ENCODE measurements at places on chromosomes 11 and 22. TPM values are rescaled to one million over a fixed set of nuclear protein-coding genes. Genes with fewer than 3 reads are reported as not detected.
A peak's percentile ranks its signal among the peaks of the same experiment; 100 is the strongest.

GRCh38 chr11:78465169-78465942 is 47.7 kb upstream of the GAB2 start:
- peaks cover 47% of the 10 kb centered on the region for H3K36me3 ChIP-seq
- no peak for DNase-seq
- H3K27me3 ChIP-seq = no peaks in the 10 kb centered on the region
- H3K4me1 ChIP-seq = no peaks in the 10 kb centered on the region

DNA sequence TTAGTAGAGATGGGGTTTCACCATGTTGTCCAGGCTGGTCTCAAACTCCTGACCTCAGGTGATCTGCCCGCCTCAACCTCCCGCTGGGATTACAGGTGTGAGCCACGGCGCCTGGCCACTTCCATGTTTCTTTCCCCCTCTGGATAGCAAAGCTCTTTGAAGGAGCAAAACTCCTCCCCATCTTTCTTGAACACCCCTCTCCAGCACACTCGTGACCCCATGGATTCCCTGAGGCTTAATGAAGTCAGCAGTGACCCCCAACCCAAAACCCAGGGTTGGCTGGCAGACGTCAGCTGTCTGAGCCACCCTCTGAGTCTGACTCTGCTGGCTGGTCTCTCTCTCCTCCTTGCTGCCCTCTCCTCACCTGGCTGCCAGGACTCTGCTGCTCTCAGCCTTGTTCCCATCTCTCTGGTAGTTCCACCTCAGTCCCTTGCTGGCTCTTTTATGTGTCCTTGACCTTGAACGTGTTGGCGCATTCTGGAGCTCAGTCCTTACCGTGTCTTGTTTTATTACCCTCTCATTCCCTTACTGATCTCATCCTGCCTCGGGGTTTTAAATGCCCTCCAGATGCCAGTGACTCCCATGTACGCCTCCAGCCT is 44.5 kb downstream of the PARVG start:
- no peak for DNase-seq
- H3K27ac ChIP-seq = no peak overlapping the region
- peaks cover 57% of the 10 kb centered on the region for H3K27me3 ChIP-seq
- H3K4me3 ChIP-seq = no peak overlapping the region
- H3K36me3 ChIP-seq = no peaks in the 10 kb centered on the region

DNA sequence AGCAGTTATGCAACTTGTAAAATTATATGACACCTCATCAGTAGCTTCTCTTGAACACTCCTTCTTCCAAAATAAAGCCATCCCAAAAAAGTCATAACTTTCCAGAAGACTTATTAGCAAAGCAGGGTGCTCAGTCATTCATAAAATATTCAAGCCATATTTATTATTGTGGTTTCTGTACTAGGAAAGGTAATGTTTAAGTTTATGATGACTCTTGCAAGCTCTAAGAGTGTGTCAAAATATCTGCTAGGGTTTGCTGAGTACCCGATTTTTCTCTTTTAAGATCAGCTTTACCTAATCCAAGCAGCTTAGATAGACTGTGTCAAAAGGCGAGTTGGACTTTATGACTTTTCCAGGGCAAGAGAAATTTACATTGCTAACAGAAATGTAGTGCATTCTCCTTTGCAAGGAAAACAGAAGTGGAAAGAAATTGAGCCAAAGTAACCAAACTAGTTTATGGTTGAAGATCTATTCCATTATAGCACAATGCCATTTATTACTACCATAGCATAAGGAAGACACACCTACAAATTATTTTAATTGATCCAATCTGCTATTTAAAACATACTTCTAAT is 98.0 kb upstream of the SOX6 start:
- H3K27me3 ChIP-seq = no peaks in the 10 kb centered on the region
- H3K27ac ChIP-seq = no peak overlapping the region
- peaks cover 15% of the 10 kb centered on the region for H3K4me1 ChIP-seq
- H3K4me3 ChIP-seq = no peak overlapping the region

DNA sequence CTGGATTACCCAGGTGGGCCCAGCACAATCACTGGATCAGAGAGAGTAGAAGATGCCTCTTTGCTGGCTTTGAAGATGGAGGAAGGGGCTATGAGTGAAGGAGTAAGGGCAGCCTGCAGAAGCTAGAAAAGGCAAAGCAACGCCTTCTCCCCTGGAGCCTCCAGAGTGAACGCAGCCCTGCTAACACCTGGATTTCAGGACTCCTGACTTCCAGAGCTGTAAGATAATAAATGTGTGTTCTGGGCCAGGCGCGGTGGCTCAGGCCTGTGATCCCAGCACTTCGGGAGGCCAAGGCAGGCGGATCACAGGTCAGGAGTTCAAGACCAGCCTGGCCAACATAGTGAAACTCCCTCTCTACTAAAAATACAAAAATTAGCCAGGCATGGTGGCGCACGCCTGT is 102.4 kb downstream of the MORC2 start:
- H3K4me3 ChIP-seq = no peak overlapping the region
- no peaks in the 10 kb centered on the region for H3K36me3 ChIP-seq

- H3K27ac ChIP-seq = peak overlapping the region; percentile 77
- H3K4me3 ChIP-seq = no peak overlapping the region
Observed at GRCh38 chr11:126370016-126370415, 14.5 kb downstream of the ST3GAL4 start.

DNA sequence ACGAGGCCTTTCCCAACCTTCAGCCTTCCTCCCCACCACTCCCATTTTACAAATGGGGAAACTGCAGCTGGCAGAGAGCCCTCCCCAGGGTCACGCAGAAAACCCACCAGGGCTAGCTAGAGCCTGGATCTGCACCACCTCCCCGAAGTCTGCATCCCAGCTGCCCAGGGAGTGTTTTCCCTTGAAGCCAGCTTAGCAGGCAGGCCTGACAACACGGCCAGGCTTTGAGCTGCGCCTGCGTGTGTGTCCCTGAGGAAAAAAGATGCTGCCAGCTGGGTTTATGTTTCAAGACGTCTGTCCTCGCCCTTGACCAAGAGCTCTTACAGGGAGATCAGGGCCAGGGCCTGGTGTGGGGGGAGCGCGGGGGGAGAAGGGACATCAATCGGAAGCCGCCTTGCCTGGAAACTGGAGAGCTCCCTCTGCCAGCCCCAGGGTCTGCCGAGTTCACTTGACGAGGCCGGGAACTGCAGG is 20.3 kb downstream of the WNT11 start:
- peak overlapping the region; percentile 72 for H3K27ac ChIP-seq
- no peak overlapping the region for H3K4me3 ChIP-seq
- peak; percentile 40 for DNase-seq

GRCh38 chr11:47587039-47587716 is 700 bp downstream of the FAM180B start:
- peaks cover 26% of the 10 kb centered on the region for H3K4me1 ChIP-seq
- no peak overlapping the region for H3K4me3 ChIP-seq
- DNase-seq = no peak
- H3K27ac ChIP-seq = peak overlapping the region; percentile 12
- H3K27me3 ChIP-seq = peaks cover 35% of the 10 kb centered on the region
- H3K36me3 ChIP-seq = peaks cover 31% of the 10 kb centered on the region

GRCh38 chr11:113528982-113529381 is 53.8 kb upstream of the DRD2 start:
- no peak overlapping the region for H3K4me3 ChIP-seq
- H3K36me3 ChIP-seq = no peaks in the 10 kb centered on the region
- no peak for DNase-seq
- H3K27me3 ChIP-seq = peaks cover 25% of the 10 kb centered on the region
- no peak overlapping the region for H3K27ac ChIP-seq

- peak; percentile 66 for DNase-seq
- peaks cover 45% of the 10 kb centered on the region for H3K36me3 ChIP-seq
- H3K4me3 ChIP-seq = no peak overlapping the region
- H3K27me3 ChIP-seq = no peaks in the 10 kb centered on the region
Observed at GRCh38 chr22:39414886-39415285, 15.3 kb downstream of the TAB1 start.

GRCh38 chr11:67606093-67606491 is 644 bp upstream of the NDUFV1 start:
- peaks cover 30% of the 10 kb centered on the region for H3K36me3 ChIP-seq
- no peak for DNase-seq
- peaks cover 44% of the 10 kb centered on the region for H3K4me1 ChIP-seq
- peaks cover 2% of the 10 kb centered on the region for H3K27me3 ChIP-seq
- peak overlapping the region; percentile 98 for H3K4me3 ChIP-seq

GRCh38 chr11:96706761-96707160 is 316.9 kb downstream of the JRKL start:
- DNase-seq = no peak
- no peaks in the 10 kb centered on the region for H3K4me1 ChIP-seq
- H3K27me3 ChIP-seq = no peaks in the 10 kb centered on the region
- H3K4me3 ChIP-seq = no peak overlapping the region
- no peaks in the 10 kb centered on the region for H3K36me3 ChIP-seq

DNA sequence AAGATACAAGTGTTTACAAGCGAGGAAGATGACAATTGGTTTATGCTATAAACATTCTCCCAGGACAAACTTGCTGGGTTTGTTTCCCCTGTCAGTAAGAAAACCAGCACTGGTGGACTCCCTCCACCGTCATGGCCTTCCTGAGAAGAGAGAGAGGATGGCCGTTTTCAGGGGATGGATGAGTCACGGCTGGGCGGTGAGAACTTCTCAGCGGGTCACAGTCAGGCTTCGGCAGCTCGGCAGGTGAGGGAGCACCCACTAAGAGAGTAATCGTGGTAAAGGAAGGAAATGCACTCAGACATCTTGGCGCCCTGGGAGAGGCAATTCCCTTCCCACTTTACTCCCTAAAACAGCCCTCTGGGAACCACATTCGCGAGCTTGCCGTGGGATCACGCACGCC is 83.9 kb downstream of the NCAM1 start:
- no peak for DNase-seq
- H3K36me3 ChIP-seq = no peaks in the 10 kb centered on the region
- H3K4me1 ChIP-seq = peaks cover 6% of the 10 kb centered on the region
- H3K27me3 ChIP-seq = no peaks in the 10 kb centered on the region
- no peak overlapping the region for H3K27ac ChIP-seq

Gene FOLH1
- total RNA-seq = not detected

Gene IRAG1
- total RNA-seq = 5.1 TPM

Gene CARNS1
- total RNA-seq = 14.5 TPM

Gene MPZL2
- total RNA-seq = 13.4 TPM

Gene DYNC2H1
- total RNA-seq = 5.4 TPM

Gene DERL3
- total RNA-seq = 2.0 TPM

Gene MS4A12
- total RNA-seq = not detected

Gene OR56A3
- total RNA-seq = not detected

Gene KCNQ1
- 41.8 TPM for total RNA-seq

Gene POU2AF3
- 0.38 TPM for total RNA-seq
